ENCODE measurements at places on chromosomes 2 and 18. TPM values are rescaled to one million over a fixed set of nuclear protein-coding genes. Genes with fewer than 3 reads are reported as not detected.

GRCh38 chr2:172220121-172220520 is 117.4 kb upstream of the DLX2 start:
- DNase-seq: no peak

The CFAP53 gene
- 0.27 TPM for total RNA-seq

The SP140 gene
- 330 TPM for total RNA-seq

DNA sequence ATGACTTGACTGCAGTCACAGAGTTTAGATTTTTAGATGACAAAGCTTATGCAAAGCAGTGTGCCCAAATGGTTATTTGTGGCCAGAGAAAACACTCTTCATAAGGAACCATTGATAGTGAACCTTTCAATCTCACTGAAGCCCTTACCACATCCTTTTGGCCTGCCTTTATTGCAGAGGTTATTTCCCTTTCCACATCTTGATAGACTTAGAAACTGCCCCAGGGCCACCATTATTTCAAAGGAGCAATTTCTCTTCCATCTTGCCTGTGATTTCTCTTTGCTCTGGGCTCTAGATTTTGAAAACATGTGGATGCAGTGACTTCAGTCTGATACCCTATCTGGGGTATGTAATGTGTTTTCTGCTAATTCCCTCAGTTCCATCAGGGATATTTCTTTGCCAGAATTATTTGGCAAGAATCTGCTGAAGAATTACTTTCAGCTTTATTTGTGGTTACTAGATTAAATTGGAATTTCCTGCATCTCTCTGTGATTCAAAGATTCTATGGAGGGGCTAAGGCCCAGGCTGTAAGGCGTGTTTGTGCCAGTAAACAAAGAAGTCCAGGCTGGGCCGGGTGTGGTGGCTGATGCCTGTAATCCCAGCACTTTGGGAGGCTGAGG is 51.0 kb downstream of the MOGAT1 start:
- DNase-seq: no peak

- DNase-seq: no peak
These were observed 86.2 kb downstream of the CRIM1 start for GRCh38 chr2:36441816-36442215.

- DNase-seq: no peak
These were observed 592.0 kb upstream of the LRRTM1 start for GRCh38 chr2:80896576-80896975.

- no peak for DNase-seq
These were observed 120.2 kb downstream of the FEZ2 start for GRCh38 chr2:36477746-36478145.

The POTEJ gene
- not detected for total RNA-seq

The SELENOI gene
- 20.2 TPM for total RNA-seq

The TSGA10 gene
- 20.4 TPM for total RNA-seq

GRCh38 chr2:190190507-190191162 is 128.1 kb upstream of the MSTN start:
- no peak for DNase-seq

The ANKAR gene
- 13.1 TPM for total RNA-seq

GRCh38 chr2:60984720-60985119 is 32.8 kb upstream of the PEX13 start:
- no peak for DNase-seq

DNA sequence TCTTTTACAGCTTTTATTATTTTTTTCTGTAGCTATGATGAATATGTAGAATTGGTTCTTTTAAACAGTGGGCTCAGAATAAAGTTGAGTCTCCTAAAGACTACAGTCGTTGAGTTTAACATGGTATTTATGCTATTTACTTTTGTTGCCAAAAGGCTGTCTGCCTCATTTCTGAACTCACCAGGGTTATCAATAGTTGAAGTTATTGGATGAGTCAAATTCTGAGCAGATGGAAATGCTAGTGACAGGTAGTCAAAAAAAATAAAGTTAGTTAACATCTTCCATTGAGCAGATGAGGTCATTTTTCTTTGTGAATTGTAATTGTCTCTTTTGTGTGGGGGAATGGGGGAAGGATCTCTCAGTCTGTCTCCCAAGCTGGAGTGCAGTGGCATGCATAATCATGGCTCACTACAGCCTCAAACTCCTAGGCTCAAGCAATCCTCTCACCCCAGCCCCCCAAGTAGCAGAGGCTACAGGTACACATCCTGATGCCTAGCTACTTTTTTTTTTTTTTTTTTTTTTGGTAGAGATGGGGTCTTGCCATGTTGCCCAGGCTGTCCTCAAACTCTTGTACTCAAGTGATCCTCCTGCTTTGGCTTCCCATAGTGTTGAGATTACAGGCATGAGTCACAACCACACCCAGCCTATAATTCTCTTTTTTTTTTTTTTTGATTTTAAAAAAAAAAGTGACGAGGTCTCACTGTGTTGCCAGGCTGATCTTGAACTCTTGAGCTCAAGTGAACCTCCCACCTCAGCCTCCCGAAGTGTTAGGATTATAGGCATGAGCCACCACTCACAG is 8.9 kb downstream of the PAPOLG start:
- no peak for DNase-seq

DNA sequence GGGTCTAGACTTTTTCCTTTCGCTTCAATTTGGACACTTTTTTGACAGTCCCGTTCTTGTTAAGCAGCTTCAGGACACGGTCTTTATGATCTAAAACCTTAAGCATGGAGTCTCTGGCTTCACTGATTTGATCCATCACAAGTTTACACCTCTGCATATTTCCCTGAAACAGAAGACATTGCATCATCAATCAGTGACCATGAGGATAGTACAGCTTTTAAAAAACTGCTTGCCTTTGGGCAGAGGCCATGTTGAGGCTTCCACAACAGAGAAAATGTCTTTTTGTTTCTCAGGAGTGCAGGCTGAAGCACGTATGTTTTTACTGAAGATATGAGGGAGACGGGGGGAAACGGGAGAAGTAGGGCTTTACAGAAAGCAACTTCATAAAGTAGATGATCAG is 56.2 kb upstream of the AMMECR1L start:
- DNase-seq: no peak

GRCh38 chr2:46615986-46616485 is 136.7 kb downstream of the TMEM247 start:
- DNase-seq: peak; percentile 18

The ABCG5 gene
- not detected for total RNA-seq

The HOXD3 gene
- not detected for total RNA-seq

- DNase-seq: no peak
These were observed 10.2 kb downstream of the TSHZ1 start for GRCh38 chr18:75220551-75221355.

The UGT1A8 gene
- not detected for total RNA-seq

- DNase-seq: no peak
These were observed 112.9 kb downstream of the THADA start for GRCh38 chr2:43482961-43483360.

The MARCO gene
- total RNA-seq: not detected

GRCh38 chr18:76505614-76506013 is 10.6 kb upstream of the ZNF516 start:
- no peak for DNase-seq

- no peak for DNase-seq
These were observed 890.6 kb upstream of the LRRTM1 start for GRCh38 chr2:81195017-81195773.

DNA sequence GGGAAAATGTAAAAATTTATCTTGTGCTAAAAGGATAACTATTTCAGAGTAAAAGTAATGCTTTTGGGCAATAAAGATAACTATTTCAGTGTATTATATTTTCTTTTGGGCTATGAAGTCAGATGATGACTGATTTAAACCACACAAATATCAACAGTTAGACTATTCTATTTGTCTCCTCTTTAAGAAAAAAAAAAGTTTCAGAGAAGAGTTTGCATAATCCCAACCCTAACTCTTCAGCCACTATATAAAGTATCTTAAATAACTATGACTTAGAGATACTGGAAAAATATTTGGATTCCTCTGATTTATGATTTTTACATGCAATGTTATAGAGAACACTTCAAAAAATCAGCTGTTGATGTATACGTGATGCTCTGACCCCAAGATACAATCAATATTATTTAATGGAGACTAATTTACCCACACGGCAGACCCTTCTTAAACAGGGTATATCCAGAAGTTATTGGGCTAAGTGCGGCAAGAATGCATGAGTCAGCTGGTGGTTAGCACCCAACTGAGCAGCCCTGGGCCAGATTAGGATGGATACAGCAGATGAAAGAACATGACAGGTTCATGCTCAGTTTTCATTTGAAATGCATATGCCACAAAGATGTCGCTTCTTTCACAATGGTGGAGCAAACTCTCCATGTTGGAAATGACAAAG is 279.0 kb downstream of the AFF3 start:
- no peak for DNase-seq

The PLCD4 gene
- total RNA-seq: 1.0 TPM

DNA sequence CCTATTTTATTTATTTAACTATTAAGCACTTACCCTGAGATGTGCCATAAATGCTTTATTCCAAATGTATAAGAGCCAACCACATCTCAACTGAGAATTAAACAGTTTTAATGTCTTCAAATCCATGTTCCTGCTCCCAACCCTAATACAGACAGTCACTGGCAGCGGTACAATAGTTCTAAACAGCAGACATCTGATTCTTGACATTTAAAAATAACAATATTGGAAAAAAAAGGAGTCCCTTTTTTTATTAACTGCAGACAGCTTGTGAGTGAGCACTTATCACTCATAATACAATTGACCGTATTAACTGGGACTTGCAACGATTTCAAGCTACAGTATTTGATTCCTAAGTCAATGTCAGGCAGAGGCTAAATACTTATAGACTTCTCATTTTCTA is 424.6 kb downstream of the TGIF1 start:
- no peak for DNase-seq

DNA sequence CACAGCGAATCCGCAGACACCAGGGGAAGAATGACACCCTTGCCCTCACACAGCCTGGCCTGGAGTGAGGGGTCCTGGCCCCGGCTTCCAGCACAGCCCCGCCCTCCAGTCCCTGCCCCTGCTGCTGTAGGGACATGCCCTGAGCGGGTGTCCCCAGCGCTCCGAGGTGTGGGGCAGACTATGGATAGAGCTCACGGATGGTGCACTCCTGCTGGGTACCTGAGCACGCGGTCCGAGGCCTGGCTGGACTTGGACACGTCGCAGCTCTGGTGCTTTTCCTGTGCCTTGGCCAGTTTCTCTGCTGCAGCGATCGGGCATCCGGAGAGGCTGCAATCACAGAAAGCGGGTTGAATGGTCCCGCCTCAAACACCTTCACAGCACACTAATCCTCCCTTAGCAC is 165.7 kb upstream of the PXDN start:
- DNase-seq: no peak

The CRYBA2 gene
- total RNA-seq: not detected

GRCh38 chr18:77765468-77765867 is 515.8 kb downstream of the GALR1 start:
- no peak for DNase-seq

- DNase-seq: no peak
These were observed 96.9 kb downstream of the OSBPL1A start for GRCh38 chr18:24300703-24301102.

- DNase-seq: no peak
These were observed 107.5 kb upstream of the SERPINE2 start for GRCh38 chr2:224146356-224147160.

DNA sequence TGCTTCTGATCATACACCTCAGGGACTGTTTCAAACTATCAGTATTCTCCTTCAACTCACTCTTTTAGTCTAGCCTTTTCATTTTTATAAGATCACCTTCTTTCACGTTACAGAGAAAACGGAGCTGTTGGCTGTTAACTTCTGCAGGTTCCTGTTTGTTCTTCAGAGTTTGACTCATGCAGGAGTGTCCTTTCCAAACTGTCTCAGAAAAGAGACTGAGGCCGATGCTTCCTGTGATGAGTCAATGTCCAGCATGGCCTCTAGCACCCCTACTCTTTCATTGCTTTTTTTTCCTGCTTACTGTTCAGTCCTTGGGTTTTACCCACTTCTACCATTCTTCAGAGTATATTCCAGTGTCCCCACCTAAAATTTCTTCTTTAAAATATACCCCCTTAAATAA is 240.8 kb upstream of the RGPD4 start:
- DNase-seq: no peak

Measured in activated B cell treated with CpG ODN at 0.5 μM for 24 hours (primary cell).